ENCODE measurements at places on chromosomes 13 and 19.
A peak's percentile ranks its signal among the peaks of the same experiment; 100 is the strongest.

- DNase-seq, result no peak
Observed at GRCh38 chr13:111183959-111184358, 68.8 kb downstream of the ARHGEF7 start.

GRCh38 chr19:30670011-30670329 lies 297.8 kb downstream of the ZNF536 start:
- no peak for DNase-seq

GRCh38 chr13:113369881-113370280 lies 6.0 kb upstream of the GRTP1 start:
- no peak for DNase-seq

DNA sequence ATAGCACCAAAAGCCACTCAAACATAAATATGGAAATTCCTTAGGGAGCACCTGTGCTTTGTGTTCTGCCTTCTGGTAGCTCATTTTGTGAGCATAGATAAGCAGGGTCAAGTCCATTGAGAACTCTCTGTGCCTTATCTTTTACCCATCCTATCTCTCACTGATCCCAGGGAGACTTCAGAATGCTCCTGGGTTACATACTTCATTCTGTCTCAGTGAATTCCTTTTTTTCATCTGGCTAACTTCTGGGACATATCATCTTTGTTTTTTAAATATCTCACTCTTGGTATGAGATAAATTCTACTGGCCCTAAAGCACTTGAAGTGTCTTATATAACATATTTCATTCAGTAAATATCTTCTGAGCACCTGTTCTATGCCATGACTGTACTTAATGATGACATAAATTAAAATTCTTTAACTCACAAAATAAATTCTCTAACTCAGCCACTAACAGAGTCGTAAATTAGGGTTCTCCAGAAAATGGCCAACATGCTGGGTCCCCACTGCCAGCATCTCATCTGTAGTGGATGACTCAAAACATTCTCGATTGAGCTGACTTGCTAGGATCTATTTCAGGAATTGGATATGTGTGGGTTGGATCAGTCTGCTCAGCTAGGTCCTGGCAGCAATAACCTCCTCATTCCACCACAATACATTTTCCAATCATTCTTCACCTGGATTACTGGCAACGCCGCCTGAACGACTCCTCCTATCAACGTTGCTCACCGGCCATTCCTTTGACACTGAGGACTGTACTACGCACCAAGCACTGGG lies 170.2 kb downstream of the FOXO1 start:
- DNase-seq, result no peak

DNA sequence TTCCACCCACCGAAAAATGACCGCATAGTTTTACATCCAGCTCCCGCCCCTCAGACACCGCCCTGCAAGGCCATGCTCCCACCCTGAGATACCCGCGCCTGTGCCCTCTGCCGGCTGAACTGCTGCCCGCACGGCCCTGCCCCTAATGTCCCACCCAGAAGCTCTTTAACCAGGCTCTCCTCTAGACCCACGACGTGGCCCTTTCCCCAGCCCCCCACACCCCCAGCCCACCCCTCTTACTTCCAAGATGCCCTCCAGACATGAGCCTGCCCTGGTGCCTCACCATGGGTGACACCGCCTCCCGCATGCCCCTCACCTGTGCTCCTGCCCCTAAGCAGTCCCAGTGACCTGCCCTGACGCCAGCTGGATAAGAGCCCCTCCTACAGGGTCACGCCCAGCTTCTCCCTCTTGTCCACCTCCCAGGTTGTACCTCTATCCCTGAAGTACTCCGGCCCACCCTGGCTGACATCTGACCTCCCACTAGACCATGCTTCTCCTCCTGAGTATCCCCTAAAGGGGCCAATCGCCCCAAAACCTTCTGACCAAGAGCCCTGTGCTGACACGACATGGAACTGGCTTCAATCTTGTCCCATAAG lies 51.2 kb downstream of the COLGALT1 start:
- no peak for DNase-seq

DNA sequence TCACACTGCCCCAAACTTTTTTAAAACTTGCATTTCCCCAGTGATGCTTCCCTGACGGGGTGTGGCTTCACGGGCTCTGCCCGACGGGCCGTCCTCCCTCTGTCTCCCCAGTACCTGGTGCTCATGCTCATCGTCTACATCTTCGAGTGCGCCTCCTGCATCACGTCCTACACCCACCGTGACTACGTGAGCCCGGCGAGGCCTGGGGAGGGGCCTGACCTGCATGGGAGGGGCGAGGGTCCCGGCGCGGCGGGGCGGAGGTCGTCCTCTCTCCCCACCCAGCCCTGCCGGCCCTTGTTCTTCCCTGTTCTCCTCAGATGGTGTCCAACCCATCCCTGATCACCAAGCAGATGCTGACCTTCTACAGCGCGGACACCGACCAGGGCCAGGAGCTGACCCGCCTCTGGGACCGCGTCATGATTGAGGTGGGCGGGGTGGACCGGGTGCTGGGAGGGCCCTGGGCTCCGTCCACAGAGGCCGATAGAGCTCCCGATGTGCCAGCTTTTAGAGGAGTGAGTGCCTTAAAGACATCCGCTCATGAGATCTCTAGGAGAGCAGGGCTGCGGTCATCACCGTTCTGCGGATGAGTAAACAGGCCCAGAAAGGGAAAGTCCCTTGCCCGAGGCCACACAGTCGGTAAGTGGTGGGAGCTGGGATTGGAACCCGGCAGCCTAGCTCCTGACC lies 6.9 kb downstream of the UPK1A start:
- peak; percentile 34 for DNase-seq

GRCh38 chr19:55811340-55811739 lies 20.5 kb downstream of the NLRP11 start:
- no peak for DNase-seq

DNA sequence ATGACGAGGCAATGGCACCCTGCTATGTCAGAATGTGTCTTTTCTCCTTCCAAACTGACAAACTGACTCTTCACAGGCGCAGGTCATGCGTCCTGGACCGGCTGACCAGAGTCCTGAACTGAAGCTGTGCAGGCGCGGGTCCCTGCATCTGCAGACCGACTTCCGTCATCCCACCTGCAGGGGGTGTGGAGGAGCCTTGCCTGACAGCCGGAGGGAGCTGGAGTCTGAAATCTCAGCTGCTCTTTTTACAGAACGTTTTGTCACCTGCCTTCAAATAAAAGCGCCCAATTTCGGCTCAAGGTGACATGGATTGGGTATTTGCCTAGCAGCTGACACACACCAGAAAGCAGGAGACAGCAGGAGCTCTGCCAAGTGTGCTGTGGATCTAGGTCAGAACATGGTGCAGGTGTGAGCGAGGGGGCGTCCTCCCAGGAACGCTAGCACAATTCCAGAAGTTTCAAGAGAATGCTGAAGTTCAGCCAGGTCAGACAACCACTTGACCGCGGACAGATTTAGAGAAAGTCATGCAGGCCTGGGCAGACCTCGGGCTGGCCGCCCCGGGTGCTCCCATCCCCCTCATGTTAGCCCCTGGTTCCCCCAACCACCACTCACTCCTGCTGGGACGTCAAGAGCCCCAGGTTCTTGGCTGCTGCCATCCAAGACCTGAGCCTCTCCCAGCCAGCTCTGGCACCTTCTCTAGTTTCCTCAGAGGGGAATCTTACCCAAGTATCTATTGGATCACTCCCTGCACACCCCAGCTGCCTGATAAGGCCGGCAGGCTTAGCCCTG lies 32.8 kb downstream of the ELL start:
- DNase-seq, result no peak

DNA sequence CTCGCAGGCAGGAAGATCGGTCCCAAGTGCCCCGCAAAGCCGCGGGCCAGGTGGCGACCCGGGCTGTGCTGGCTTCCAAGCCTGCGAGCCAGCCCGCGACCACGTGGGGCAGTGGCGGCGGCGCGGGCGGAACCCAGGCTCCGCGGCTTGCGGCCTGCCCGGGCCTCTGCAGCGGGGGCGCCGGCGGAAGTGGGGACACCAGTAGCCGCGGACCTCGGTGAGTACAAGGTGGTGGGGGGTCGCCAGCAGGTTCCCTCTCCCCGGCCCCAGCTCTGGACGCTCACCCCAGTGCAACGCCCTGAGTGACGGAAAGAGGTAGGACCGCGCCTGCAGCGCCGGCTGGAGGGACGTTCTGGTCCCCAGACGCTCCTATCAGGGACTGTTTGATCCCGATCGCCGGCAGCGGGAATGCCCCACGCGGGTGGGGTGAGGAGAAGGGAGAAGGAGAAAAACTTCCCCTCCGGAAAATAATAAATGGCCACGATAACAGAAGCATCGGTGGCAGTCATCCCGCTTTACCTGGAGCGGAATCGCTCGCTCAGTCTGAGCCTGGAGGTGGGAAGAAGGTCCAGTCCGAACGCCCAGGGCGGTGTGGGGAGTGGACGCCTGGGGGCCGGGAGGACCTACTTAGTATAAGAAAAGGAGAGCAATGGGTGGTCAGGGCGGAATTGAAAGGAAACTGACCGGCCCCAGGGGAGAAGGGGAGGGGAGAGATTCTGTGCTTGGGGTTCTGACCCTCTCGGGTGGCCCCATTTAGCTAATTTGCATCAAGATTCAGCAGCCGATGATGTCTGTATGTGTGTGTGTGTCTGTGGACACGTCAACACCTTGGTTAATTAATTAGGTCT lies at the start of gene GEMIN7:
Gene GEMIN7, plus strand, starts transcription at position 198 of the 848 bp plus-strand sequence. CDS start 10,855 bp downstream, outside the sequence.
- DNase-seq, result peak; percentile 86

DNA sequence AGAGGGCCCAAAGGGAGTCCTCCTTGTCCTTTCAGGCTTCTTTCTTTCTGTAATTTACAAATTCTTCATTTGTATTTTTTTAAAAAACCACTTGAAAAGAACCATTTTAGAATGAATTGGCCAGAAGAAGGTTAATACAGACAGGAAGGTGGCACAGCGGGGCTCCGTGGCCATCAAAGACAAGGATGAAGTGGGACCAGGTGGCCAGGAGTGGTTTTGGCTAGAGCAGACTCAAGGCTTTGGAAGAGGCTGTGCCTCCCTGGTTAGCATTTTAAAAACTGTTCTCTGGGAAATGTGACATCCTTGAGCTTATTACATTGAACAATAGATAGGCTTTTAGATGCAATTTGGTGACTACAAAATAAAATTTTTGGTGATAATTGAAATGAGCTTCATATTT lies 48.4 kb downstream of the ATP8A2 start:
- no peak for DNase-seq
